AG08396 (cell line): ENCODE measurements at places on chromosomes 16 and 17.

DNA sequence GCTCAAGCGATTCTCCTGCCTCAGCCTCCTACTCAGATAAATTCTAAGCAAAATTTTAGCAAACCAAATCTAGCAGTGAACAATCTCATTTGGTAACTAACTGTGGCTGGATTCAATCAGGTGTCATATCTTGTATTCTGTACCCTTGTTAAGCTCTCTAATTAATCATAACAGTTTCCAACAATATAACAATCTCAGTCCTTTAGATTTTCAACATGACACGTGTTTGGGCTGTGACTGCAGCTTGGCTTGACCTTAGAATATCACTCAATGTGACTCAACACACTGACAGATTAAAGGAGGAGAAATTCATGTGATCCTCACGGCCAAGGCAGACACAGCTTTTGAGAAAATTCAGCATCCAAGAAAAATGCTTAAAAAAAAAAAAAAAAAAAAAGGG, 133.6 kb downstream of the BANP start:
- peak; percentile 86 for DNase-seq

- peak; percentile 39 for DNase-seq
Observed at GRCh38 chr17:6654841-6655731, 3.5 kb downstream of the C17orf100 start.

DNA sequence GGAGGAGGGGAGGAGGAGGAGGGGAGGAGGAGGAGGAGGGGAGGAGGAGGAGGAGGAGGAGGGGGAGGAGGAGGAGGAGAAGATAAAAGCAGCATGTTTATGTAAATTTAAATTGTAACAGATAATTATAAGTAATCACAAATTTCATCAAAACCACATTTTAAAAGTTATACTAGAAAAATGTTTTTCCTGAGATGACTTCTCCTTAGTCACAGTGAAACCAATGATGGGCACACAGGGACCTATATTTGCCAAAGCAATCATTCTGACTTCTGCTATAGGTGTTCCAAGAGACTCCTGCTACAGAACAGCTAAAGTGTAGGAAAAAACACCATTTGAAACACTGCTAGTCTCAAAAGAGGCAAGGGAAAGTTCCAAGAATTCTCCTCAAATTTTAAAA, 66.4 kb downstream of the CEP95 start:
- no peak for DNase-seq

DNA sequence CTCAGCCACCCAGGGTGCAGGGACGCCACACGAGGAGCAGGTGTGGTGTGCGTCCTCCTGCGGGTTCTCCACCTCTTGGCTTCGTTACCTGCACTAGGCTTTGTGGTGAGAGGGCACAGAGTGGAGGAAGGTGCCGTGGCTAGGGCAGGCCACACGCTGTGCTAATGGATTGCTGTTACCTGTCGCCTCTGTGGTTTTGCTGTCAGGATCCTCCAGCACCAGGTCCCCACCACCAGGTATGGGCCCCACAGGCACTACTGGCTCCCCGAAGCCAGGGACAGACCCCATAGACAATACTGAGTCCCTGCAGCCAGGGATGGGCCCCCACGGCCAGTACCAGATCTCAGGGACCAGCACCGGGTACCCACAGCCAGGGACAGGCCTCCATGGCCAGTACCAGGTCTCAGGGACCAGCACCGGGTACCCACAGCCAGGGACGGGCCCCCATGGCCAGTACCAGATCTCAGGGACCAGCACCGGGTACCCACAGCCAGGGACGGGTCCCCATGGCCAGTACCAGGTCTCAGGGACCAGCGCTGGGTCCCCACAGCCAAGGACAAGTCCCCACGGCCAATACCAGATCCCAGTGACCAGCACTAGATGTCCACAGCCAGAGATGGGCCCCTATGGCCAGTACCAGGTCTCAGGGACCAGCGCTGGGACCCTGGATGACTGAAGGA, 315.6 kb downstream of the SEC14L1 start:
- no peak for DNase-seq

DNA sequence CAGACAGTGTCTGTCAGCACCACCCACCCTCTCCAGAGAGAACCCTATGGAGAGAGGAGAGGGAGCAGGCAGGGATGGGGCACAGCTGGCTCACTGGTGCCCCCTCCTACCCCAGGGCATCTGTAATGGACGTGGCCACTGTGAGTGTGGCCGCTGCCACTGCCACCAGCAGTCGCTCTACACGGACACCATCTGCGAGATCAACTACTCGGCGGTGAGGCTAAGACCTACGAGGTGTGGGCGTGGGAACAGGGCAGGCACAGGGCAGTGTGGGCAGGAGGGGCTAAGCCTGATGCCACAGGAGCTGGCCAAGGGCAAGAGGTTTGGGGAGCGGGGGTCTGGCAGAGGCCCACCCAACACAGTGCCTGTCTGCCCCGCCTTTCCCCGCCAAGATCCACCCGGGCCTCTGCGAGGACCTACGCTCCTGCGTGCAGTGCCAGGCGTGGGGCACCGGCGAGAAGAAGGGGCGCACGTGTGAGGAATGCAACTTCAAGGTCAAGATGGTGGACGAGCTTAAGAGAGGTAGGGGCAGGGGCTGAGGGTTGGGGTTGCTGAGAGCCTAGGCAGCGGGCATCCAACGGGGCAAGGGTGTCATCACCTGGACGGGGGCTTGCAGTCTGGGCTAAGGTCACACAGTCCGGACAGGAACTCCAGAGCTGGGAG, 15.0 kb downstream of the ITGB4 start:
- DNase-seq, result no peak

- no peak for DNase-seq
Observed at GRCh38 chr16:1817716-1818115, 8.9 kb downstream of the HAGH start.

DNA sequence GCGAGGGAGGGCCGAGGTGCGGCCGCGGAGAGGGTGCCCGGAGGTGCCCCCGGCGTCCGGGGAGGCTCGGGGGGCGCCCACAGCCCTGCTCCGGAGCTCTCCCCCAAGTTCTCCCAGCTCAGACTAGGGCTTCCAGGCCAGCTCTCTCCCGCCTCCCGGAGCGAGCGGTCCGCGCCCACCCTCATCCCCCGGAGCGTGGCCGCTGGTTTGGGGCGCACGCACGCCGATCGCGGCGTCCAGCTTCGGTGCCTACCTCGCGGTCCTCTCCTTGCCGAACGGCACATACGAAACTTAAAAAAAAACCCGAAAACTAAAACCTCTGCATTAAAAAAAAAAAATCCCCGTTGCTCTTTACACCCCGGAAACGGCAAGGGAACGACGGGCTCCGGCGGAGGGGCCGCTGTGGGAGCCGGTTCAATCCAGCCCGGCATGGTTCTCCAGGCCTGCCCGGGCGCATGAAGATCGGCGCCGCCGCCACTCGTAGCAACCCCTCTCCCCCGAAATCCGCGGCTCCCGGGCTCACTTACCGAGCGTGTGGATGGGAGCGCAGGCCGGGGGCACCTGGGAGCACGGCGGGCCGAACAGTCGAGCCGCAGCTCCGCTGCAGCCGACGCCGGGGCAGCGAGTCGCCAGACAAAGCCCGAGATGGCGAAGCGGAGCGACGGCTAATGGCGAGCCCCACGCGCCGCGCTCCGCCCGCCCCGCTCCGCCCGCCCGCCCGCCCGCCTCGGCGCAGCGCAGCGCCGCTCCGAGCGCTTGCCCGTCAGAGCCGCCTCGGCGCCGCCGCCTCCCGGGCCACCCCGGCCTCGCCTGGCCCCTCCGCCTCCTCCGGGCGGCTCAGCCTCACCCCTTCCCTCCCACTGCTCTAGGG, 973 bp upstream of the UBTF start:
- DNase-seq, result peak; percentile 79

GRCh38 chr17:16301963-16302855, 51.1 kb downstream of the CENPV start:
- DNase-seq, result no peak

GRCh38 chr16:2270588-2271470, 2.9 kb upstream of the RNPS1 start:
- no peak for DNase-seq

- peak; percentile 96 for DNase-seq
Observed at GRCh38 chr17:41835800-41836549, at the start of gene NT5C3B. TSS of gene NT5C3B (minus strand) at chr17:41836232. CDS start at chr17:41836193, 39 bp downstream.

- DNase-seq, result peak; percentile 70
Observed at GRCh38 chr17:7932949-7933348, 943 bp downstream of the CNTROB start.

- DNase-seq, result peak; percentile 94
Observed at GRCh38 chr17:44210342-44211192, 8.9 kb downstream of the UBTF start.

- no peak for DNase-seq
Observed at GRCh38 chr16:66574081-66574480, 5.2 kb upstream of the CMTM2 start.

GRCh38 chr16:23500862-23501225, 9.4 kb downstream of the GGA2 start:
- DNase-seq, result no peak

DNA sequence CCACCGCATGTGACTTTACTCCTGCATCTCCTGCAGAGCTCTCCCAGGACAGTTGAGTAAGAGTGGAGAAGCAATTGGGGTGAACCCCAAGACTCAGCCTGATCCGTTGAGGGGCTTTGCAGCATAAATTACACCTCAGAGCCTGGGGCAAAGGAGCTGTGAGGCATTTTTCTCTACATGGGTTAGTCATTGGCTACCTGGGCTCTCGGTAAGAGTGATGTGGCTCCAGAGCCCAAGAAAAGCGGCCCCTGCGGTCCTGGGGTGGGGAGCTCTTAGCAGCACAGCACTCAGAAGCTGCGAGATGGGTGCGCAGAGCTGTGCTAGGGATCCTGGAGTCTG, 40.4 kb upstream of the C16orf78 start:
- DNase-seq, result no peak

DNA sequence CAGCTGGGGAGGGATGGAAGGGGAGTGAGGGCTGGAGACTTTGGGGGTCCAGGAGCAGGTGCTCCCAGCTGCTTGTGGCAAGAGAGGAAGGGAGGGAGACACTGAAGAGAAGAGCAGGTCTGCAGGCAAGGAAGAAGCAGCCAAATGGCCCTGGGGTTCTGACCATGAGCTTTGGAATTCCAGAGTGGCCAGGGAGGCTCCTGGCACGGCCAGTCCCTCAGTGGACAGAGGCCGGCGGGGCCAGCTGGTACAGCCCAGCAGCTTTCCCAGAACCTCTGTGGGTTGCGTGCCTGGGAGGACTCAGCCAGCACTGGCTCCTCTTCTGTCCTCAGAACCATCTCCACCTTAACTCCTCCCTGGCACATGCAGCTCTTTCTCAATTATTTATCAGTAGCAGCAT, 233.0 kb downstream of the MSI2 start:
- DNase-seq, result no peak

DNA sequence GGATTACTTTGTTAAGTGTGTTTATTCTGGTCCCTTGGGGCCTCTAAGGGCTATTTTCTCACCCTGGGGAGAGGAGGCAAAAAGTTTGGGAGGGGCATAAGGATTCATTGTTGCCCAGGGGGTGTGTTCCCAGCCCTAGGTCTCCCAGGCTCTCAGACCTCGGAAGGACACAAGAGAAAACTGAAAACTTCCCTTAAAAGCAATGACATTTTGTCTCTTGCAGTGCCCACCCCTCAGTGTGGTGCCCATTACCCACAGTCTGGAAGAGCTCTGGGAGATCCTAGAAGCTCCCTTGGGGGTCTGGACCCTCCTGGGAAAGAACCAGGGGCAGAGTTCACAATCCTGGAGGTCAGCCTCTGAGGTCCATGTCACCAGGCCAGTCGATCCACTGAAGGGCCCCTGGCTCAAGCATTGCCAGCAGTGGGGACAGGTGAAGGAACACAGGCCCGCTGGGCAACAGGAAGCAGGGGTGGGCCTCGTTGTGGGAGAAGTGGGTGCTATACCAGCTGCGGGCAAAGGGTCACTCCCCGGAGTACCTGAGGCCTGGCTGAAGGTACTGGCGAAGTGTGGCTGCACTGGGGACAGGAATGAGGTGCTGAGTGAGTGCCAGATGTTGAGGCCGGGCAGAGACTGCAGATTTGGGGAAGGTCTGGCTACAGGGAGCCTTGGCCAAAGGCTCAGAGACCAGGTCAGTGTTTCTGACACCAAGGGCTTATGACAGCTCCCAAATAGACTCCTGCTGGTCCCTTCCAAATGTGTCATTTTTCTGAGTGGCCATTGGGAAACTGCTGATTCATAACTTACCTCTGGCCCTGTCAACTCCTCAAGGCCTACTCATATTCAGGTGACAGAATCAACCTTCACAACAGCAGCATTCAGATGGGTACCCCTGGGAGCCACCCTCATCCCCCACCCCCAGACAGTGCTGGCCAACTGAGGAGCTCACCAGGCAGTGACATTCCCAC, 4.6 kb upstream of the ZNF747 start:
- no peak for DNase-seq

- DNase-seq, result no peak
Observed at GRCh38 chr17:31309556-31309955, 4.3 kb downstream of the EVI2B start.

DNA sequence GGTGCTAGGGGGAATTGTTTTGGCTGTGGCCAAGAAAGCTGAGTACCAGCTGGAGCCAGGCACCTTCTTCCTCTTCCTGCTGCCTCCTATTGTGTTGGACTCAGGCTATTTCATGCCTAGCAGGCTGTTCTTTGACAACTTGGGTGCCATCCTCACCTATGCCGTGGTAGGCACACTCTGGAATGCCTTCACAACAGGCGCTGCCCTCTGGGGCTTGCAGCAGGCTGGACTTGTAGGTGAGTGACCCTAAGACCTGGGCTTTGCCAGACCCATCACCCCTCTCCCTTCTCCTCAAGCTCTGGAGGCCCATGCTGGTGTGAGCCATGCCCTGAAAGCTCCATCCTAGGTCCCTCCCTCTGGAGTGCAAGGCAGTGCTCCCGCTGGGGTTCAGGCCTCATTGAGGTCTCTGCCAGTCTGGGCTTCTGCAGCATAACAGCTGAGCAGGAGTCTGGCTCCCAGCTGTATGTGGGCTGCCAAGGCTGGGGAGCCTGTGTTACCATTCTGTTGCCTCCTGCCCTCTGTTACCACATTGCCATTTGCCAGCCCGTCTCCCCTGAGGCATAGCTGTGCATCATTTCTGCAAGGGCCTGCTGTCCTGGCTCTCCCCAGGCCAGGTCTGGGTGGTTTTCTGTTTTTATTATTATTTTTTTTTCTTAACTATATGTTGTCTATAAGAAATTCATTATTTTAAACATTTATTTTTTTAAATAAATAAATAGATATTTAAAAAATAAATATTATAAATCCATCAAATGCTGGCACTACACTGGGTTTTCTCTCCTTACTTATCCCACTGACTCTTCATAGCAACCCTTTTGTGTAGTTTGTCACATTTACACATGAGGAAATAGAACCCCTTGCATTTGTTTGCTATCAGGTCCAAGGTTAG, 4.1 kb downstream of the SLC9A5 start:
- DNase-seq, result no peak

GRCh38 chr16:64406770-64407181, 715.1 kb downstream of the CDH11 start:
- no peak for DNase-seq
